Activated T-cell treated with anti-CD3 and anti-CD28 coated beads for 1 hour (primary cell): ENCODE measurements at places on chromosomes 3 and 15.

GRCh38 chr3:41318520-41318919 lies 119.2 kb downstream of the CTNNB1 start:
- no peak for DNase-seq

- no peak for DNase-seq
Measured at GRCh38 chr3:17398959-17399551, 343.4 kb downstream of the TBC1D5 start.

DNA sequence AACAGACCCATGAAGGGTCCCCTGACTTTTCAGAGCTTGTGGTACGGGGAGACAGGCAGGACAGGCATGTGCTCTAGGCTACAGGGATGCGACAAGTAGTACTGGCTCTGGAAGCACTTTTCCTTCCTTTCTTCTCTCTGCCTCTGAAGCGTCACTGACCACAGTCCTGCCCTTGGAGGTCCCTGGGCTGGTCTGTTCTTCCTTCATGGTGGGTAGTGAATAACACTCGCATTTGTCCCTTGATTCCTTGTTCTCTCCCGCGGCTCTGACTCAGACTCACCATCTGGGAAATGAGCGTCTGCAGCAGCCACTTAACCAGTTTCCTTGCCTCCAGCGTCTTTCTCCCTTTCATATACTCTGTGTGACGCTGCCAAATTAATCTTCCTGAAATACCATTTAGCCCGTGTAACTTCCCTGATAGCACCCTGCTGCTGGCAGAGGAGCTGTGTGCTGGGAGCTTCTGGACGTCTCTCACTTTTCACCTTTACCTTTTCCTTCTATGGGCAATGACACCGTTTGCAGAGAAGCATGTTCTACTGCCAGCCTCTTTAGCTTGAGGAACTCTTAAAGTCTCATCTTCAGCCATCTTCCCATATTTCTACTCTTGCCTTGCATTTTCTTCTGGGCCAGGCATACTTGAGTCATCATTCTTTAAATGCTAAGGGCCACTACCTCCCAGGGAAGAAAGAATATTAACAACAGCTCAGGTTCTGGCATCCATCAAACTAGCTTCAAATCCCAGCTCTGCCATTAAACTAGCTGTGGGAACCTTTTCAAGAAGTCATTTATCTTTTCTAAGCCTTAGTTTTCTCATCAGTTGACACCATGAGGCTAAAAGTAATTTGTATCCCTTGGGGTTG lies 33.6 kb downstream of the TMEM45A start:
- no peak for DNase-seq

DNA sequence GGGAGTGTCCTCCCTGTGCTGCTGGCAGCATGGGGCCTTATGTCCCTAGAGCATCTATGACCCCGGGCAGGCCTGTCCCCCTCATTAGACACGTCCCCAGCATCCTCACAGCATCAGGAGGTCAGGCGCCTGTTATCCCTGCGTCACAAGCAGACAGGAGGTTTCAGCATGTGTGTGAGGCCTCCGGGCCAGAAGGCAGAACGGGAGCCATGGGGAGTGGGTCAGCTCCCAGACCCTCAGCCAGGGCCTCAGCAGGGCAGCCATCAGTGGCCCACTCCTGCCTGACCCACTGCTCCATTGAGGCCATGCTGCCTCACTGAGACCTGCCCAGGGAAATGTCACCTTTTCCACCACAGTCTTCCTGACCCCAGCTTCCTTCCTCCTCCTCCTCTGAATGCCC lies 71.6 kb downstream of the DNAJB8 start:
- no peak for DNase-seq

DNA sequence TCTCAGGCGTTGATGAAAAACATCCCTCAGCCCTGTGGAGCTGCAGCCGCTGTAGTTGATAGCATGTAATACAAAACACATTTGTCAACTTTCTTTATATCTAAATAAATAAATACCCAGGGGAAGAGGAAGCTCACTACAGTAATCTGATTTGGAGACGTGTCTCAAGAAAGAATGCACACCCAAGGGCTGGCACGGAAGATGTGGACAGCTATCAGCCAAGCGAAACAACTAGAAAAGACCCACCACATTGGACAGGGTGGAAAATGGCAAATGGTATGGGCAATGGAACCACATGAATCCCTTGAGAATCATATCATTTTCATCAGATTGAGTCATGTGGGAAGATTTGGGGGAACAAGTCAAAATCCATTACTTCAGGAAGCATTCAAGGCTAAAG lies 43.1 kb upstream of the ALDH1A3 start:
- DNase-seq, result no peak

DNA sequence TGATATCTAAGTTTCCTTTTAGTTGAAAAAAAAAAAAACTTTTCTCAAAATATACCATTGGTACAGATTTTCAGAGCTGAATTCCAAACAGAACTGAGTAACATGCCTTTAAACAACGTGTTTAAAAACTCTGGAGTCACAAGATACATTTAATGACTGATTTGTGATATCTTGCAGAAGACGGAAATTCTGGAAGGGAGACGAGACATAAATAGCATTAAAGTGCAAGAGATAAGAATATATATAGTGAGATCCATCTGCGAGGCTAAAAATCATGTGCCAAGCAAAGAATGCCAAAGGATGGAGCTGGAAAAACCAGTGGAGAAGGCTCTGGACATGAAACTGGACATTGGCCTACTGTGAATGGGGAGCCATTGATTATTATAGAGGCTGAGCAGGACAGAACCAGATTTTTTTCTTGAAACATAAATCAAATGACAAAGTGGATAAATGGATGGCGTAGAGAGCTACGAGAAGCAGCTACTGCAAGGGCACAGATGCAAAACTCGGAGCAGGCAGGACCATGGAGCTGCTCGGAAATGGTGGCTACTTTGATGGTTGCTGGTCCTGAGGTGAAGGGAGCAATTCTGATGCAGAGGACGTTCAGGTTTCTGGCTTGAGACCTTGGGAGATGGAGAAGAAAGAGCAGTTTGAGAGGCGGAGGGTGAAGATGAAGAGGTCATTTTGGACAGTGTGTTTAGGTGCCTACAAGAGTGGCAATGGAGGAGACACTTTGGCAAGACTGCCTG lies 88.8 kb downstream of the CPN2 start:
- no peak for DNase-seq

GRCh38 chr3:37896827-37897226 lies 35.1 kb downstream of the CTDSPL start:
- DNase-seq, result no peak

GRCh38 chr15:93500155-93500554 lies 411.1 kb upstream of the RGMA start:
- no peak for DNase-seq
